Amniotic stem cell (primary cell): ENCODE measurements at places on chromosomes 5 and 9.

DNA sequence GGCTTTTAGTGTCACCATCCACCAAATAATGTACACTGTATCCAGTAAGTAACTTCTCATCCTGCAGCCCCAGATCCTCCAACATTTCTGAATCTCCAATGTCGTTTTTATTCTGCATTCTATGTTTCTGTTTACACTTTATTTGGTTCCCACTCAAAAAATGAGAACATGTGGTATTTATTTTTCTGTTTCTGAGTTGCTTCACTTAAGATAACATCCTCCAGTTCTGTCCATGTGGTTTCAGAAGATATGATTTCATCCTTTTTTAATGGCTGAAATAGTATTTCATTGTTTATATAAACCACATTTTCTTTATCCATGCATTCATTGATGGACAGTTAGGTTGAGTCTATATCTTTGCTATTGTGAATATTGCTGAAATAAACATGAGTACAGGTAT lies 677.3 kb upstream of the FTMT start:
- DNase-seq = no peak

DNA sequence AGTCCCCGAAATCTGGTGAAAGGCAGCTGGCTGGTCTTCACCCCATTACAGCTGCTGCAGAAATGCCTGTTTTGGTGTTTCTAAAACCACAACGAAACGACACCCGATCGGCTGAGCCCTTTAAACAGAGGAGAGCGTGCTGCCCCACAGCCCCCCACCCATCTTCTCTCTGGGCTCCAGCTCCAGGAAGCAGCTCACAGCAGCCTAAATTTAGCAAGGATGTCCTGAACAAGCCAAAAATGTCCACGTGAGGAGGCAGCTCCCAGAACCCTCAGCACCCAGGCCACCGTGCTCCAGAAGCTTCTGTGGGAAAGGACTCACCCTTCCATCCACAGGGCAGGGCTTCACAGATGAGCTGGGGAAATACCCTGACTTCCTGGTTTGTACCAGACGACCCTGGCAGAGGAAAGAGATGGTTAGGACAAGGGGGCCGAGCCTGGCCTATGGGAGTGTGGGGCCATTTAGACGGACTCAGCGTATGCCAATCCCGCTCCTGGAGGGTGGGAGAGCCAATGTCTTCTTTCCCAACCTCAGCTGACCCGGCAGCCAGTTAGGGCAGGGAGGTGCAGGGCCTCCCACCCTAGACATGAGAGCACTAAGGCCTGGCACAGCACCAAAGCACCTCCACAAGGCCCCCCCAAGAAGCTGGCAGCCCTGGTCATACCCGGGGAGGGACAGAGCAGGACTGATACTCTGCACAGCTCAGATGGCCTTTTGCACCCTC lies 39.1 kb upstream of the SARDH start:
- DNase-seq = no peak

DNA sequence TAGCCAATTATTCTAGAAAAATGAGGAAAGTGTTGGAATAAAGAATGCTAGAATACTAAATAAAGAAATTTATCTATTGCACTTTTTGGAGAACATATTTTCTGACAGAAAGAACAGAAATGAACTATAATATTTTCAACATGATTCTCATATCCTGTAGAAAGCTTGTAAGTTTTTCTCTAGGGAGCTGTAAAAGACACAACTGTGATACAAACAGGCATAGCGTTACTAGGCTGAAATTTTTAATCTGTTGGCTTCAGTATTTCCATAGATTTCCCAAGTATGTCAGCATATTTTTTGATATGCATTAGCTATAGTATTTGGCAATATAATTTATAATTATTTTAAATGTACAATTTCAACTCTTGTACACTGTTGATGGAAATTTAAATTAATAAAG lies 31.3 kb downstream of the ANXA1 start:
- no peak for DNase-seq

DNA sequence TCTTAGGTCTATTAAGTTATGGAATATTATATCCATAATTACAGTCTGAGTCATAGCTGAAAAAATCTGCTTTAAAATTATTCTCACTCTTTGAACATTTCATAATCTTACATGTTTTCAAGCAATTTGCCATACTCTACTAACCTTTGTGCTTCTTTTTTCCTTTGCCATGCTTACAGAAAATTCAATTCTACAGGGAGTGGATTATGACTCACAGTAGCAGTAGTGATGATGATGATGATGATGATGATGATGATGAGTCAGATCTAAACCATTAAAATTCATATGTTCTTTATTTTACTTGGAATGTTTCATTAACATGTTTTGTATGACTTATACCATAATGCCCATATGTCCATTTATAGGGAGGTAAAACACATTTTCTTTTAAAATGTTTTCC lies 207.1 kb downstream of the VPS13A start:
- DNase-seq = no peak

GRCh38 chr9:96056226-96056625 lies 180.7 kb downstream of the ERCC6L2 start:
- DNase-seq = no peak

GRCh38 chr9:113546566-113546965 lies 83.0 kb downstream of the RGS3 start:
- DNase-seq = no peak

DNA sequence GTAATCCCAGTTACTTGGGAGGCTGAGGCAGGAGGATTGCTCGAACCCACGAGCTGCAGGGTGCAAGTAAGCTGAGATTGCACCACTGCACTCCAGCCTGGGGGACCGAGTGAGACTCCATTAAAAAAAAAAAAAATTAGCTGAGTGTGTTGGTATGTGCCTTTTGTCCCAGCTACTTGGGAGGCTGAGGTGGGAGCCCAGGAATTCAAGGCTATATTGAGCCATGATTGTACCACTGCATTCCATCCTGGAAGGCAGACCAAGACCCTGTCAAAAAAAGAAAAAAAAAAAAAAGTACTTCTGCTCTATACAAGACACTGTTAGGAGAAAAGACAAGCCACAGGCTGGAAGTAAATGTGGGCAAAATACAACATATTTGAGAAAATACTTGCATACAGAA lies 68.5 kb upstream of the FBXW11 start:
- DNase-seq = no peak

DNA sequence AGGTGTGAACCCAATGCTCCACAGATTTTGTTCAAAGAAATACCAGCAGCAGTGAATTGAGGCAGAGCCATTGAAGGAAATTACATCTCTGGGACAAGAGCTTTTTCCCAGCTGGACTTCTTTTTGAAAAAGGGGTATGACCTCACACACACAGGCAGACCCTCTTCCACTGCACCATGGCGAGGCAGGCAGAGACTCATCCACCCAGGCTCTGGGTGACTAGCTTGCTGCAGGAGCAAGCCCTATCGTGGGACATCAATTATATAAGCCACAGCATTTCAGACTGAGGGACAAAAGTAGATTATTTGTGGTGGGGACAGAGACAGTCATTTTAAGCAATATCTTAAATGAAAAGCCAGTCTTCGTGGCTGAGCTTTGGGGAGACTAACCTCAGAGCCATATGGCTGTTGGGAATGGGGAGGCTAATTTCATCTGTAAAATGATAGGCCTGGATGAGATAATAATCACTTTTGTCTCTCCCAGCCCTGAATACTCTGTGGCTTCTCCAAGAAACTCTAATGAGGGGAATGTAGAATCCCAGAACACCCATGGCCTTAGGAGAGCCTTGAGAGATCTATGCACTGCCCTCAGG lies 113.1 kb upstream of the TNC start:
- no peak for DNase-seq

DNA sequence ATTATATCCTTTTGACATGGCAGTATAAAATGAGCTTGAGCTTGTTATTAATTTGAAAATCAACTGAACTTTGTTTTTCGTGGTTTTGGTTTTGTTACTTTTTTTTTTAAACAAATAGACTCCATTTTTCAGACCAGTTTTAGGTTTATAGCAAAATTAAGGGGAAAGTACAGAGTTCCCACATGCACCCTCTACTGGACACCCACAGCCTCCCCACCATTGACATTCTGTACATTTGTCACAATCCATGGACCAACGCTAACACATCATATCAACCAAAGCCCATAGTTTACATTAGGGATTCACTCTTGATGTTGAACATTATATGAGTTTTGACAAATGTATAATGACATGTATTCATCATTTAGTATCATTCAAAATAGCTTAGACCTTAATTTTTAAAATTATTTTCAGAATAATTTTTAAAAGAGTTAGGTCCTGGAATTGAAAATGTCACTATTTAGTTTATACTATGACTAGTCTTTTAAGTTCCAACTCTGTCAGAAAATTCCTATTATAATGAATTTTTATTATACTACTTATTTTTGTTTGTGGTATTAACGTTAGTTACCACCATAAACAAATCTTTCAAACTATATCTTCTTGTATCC lies 35.3 kb upstream of the JMY start:
- DNase-seq = no peak

DNA sequence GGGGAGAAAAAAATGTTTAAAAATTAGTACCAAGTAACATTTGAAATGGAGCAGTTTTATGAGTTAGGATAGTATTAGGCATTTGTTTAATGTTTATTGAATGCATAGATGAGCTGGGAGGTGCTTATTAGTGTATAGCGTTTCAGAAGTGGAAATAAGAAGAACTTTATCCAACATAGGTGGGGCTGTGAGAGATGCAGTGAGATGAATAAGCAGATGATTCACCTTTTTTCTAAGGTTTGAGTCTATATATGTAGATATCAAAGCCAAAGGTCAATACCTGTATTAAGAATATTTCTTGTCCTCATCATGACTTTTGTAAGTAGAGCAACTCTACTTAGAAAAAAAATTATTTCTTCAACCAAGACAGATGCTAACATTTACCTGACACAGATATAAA lies 54.6 kb upstream of the POU4F3 start:
- DNase-seq = no peak

DNA sequence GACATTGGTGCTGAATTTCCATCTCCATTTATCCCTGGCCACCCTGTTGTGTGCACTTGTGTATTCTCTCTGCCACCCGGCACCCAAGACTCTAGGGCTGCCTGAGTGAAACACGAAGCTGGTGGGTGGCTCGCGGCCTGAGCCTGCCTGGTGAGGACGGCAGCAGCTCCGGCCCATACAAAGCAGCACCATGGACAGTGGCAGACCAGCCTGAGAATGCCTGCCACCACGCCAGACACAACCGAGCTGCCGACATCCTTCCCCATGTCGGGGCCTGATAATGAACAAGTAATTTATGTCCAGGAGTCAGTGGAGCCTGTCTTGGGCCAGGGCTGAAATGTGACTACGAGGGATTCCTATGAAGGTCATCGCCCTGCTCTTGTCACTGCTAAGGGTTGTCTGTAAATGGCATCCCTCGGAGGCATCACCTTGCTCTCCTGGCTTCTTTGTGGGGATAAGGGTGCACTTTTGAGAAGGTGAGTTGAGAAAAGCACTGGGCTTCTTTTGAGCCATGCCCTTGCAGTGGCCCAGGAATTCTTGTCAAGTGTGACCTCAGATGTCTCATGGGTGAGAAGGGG lies 175.7 kb downstream of the MELK start:
- DNase-seq = no peak

DNA sequence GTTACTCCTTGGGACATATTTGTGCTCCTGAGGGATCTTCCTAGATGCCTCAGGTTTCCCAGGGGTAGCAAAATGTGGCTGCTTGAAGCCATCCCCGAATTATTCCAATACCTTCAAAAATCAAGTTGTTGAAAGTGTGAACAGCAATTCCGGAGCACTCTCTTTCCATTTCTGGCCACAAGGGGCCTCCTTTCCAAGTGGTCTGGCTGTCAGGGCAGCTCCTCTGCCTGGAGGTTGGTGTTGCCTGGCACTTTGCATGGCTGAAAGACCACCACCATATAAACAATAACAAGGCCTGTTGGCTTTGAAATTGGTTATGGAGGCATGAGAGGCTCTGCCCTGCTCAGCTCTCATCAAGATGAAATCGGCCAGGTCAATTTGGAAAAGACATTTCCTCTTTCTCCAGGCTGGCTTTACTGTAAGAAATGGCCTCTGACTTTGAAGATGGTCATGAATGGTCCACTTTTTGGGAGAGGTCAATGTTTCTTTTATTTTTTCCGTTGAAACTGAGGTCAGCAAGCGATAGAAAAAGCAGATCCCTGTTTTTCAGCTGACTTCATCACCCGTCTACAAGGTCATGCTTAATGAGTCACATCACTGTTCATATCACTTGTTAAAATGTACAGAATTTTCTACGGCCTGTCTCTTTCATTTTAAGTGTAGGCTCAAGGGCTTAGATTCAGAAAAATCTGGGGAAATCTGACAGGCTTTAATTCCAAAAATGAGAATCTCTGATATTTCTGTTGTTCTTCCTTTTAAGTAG lies 481.1 kb upstream of the ZNF608 start:
- no peak for DNase-seq

- no peak for DNase-seq
Observed at GRCh38 chr9:111106202-111106601, 67.9 kb upstream of the LPAR1 start.

- no peak for DNase-seq
Observed at GRCh38 chr9:114619191-114619761, 8.2 kb downstream of the TMEM268 start.

DNA sequence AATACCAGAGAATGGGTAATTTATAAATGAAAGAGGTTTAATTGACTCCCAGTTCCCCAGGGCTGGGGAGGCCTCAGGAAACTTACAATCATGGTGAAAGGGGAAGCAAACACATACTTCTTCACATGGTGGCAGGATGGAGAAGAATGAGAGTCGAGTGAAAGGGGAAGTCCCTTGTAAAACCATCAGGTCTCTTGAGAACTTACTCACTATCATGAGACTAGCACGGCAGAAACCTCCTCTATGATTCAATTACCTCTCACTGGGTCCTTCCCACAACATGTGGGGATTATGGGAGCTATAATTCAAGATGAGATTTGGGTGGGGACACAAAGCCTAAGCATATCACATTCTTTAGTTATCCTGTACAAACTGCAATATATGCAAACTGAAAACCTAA lies 609.4 kb downstream of the MTRR start:
- DNase-seq = no peak

DNA sequence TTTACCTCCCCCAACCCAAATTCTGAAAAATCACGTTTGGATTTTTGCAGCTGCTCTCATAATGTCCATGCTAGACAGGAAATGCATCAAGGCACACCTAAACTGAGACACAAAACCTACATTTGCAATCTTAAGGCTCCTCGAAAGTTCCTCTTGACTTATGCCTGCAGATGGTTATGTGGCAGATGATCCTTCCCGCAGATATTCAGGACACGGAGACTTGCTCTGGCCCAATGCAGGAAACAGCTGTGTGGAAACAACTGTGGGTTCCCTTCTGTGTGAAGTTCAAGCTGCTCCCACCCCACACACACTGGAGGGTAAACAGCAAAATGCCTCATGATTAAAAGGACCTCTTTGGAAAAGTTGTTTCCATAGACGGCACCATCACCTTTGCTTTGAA lies 253.8 kb downstream of the EBF1 start:
- DNase-seq = no peak

DNA sequence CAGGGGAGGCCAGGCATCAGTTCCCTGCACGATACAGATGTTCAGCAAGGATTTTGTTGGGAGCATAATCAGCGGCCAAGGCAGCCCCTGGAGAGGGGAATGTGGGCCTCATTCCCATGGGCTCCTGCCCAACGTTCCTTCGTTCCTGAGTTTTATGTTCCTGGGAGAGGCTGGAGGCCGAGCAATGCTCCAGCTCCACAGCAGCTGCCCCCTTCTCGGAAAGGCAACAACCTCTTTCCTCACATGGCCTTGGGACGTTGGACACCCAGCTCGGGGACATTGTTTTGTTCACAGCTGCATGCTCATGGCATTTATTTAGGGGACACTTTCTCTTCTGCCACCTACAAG lies 63.8 kb upstream of the COL15A1 start:
- no peak for DNase-seq

GRCh38 chr9:104934691-104935500 lies 6.9 kb upstream of the ABCA1 start:
- no peak for DNase-seq

- no peak for DNase-seq
Observed at GRCh38 chr5:61322738-61323725, 9.0 kb upstream of the ZSWIM6 start.
